ENCODE measurements at places on chromosomes 2 and 18.

GRCh38 chr2:12964904-12965539 is 248.3 kb downstream of the TRIB2 start:
- no peak for DNase-seq

DNA sequence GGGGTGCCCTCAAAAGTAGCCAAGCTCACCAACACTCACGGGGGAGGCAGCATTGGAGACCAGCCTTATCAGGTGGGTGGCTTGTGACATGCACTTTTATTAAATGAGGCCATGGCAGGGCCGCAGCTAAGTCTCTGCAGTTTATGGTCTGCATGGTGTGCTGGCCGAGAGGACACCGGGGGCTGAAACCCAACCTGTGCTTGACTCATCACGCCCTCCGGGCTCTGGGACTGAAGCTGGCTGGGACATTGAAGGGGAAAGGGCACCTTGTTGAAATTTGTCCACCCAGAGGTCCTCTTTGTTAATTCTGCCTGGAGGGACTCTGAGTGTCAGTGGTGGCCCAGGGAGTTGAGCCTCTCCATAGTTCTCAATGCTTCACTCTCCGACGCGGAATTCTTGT is 17.7 kb upstream of the NTSR2 start:
- no peak for DNase-seq

DNA sequence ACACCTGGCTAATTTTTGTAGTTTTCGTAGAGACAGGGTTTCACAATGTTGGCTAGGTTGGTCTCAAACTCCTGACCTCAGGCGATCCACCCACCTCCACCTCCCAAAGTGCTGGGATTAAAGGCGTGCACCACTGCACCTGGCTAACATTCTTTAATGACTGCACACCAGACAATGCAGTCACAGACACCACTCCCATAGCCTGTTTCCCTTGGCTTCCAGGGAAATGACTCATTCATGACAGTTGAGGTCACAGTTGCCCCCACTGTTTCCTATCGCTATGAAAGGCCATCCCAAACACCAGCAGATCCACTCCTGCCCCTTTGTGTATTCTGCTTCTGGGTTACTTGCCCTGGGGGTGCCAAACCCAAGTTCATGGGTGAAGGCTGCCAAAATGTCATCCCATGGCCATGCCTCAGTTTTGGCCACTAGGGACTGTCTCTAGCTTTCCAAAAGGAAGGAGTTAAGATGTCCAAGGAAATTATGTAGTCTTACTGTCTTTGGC is 8.7 kb downstream of the CHMP1B start:
- no peak for DNase-seq

GRCh38 chr2:225008935-225009334 is 33.3 kb downstream of the DOCK10 start:
- no peak for DNase-seq

GRCh38 chr2:189086250-189086649 is 93.3 kb downstream of the COL5A2 start:
- no peak for DNase-seq

GRCh38 chr18:58186258-58186948 is 142.4 kb downstream of the NEDD4L start:
- DNase-seq, result no peak

GRCh38 chr2:8629402-8629801 is 52.5 kb upstream of the ID2 start:
- no peak for DNase-seq

GRCh38 chr2:136212426-136213378 is 94.8 kb upstream of the CXCR4 start:
- peak; percentile 34 for DNase-seq

- no peak for DNase-seq
Observed at GRCh38 chr2:148675708-148676107, 31.2 kb downstream of the EPC2 start.

- peak; percentile 37 for DNase-seq
Observed at GRCh38 chr2:191218292-191218898, 26.8 kb upstream of the MYO1B start.

DNA sequence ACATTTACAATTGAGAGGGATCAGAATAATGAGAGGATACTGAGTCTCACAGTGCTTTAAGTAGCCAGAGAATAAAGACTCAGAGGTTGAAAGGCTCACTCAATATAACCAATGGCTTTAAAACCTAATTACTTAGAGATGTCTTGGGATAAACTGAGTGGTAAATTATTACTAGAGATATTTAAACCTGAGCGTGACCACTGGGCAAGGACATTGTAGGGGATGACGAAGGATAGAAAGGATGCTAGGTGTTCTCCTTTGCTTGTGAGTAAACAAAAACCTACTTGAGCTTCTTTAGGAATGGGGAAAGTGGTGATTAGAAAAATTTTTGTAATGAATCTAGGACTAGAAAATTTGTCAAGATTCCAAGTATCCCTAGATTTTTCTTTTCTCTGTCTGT is 12.0 kb upstream of the SLC38A11 start:
- no peak for DNase-seq

GRCh38 chr18:65808759-65809158 is 57.9 kb downstream of the CDH7 start:
- DNase-seq, result no peak

DNA sequence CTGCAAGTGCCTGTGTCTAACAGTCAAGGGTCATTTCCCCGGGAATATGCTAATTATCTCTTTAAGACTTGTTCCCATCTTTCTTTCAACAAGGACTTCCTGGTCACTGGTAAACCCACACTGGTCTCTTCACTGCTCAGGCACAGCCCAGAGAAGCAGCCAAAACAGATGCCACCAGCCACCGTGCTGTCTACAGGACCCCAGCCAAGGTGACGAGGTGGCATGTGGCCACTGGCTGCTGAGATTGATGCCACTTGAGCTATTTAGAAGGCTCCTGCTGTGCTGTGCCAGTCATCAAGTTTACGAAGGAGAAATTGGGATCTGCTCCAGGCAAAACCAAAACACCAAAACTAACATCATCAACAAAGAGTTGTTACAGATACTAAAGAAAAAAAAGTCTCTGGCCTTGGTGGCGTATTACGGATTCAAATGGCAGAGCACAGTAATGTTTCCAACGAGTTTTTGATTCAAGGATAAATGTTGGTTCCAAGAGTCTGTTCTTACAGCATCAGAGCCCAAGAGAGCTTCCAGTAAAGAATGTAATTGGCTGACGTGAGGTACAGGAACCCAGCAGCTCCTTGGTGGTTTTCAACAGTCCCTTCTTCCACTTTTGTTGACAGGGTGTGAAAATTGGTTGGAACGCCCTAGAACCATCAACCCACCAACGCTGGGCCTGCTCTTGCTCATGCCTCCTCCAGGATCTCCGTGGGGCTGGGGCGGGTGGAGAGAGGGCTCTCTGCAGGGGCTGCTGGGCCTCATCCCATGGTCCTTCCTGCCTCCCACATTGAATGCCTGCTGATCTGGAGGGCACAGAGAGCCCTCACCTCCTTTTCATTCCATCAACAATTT is 63.7 kb upstream of the ZCCHC2 start:
- no peak for DNase-seq

- DNase-seq, result no peak
Observed at GRCh38 chr2:206396211-206396610, 47.1 kb upstream of the ADAM23 start.

- no peak for DNase-seq
Observed at GRCh38 chr18:36564841-36565240, 264.0 kb downstream of the TPGS2 start.

DNA sequence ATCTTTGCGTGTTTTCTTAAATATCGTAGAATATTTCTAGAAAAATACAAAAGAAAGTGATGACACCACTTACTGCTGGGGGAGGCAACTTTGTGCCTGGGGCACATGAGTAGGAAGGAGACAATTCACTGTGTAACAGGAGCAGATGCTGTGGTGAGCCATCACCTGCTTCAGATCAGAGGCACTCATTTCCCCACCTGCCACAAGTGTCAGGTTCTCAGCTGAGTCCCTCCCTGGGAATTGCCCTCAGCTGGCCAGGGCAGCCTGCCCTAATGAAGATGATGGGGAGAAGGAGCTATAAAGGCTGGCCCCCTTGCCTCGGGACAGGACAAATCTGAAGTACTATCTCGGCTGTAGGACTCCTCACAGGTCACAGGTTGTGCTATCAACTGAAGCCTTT is 322.8 kb downstream of the STK39 start:
- no peak for DNase-seq

DNA sequence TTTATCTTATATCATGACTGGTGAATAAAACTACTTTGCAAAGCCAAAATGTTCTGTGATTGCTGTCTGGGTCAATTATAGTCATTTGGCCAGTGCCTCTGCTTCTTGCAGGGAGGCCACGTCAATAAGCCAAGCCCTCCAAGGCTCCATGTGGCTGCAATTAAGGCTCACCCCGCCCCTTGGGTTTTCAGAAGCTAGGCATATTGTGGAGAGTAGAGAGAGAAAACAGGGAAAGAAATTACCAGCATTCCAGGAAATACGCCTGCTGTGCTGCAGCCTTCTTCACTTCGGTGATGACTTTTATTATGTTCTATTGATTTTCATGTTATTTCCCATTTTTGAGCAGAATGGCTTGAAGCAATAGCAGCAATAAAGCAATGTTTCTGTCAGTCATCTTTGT is 319.7 kb downstream of the SOX11 start:
- no peak for DNase-seq

DNA sequence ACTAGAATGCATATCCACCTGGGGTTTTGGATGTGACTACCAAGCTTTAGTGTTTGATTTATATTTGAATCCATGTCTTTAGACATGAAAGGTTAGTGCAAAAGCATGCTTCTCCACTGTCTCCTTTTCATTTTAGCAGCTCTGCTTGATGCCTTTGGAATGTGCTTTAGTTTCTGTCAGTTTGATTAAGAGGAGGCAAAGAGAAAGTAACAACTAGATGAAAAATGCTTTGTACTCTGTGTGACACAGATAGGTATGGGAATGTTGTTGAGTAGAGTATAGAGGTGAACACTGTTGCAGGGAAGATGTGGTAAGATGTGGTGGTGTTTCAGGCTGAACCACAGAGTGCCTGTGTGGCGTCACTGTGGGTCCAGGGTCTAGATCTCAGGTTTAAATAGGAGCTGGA is 19.8 kb downstream of the PIK3C3 start:
- DNase-seq, result no peak

- DNase-seq, result no peak
Observed at GRCh38 chr2:164314148-164314547, 307.1 kb downstream of the GRB14 start.

DNA sequence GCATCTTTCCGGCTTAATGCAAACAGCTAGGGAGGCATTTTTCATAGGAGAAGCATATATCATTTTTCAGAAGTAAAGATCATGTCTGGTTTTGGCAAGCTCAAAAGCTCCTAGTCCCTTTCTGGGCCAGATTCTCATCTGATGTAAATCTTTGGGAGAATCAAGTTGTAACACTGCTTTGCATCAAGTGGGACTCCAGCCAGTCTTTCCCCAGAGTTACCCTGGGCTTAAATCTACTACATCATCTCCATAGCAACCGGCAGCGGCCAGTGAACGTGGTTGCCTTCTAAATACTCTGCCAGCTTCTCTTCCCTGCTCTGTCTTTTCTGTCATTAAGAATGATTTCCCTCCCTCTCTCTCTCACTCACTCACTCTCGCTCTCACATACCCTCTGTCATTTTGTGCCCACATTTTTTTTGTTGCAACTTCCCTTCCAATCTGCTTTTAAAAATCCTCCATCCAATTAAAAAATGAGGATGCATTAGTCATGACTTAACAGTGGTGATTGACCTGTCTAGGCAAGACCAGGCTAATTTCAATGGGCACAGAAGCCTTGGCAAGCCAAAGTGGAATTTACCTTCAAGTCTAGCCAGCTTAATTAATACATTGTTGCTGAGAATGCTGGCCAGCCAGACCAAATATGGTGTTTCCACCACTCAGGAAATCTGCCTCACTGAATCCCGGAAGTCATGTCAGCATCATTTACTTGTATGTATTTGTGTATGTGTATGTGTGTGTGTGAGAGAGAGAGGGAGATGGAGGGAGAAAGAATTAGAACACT is 93.0 kb downstream of the NRP2 start:
- DNase-seq, result no peak

DNA sequence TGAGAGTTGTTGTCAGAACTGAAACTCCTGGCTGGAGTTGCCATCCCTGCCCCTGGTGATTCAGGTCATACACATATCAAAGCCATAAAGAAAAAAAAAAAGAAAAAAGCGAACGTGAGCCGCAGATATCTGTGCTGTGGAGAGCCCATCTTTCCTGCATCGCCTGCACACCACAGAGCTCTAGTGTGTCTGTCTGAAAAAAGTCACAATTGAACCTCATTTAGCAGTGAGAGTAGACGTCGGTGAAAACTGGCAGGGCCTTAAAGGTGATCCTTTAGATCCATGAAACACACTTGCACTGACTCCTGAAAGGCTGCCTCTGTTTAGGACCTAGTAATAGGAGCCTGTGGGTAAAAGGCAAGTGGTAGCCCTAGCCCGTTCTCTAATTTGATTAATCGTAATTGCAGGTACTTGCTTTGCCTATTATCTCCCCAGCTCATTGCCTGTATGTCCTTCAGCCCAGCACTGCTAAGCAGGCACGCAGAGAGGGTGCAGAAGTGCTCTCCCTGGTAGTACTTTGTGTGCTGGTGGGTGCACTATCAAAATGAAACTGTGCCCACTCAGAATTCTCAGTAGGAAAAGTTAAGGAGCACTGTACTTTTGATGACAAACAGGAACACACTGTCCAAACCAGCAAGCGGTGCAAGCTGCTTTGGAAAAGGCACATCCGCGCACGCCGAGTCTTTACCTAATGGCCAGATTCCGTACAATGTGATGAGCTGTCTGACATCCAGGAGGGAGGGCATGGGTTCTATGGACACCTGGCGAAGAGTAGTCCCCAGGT is 103.5 kb upstream of the ASB18 start:
- DNase-seq, result no peak

DNA sequence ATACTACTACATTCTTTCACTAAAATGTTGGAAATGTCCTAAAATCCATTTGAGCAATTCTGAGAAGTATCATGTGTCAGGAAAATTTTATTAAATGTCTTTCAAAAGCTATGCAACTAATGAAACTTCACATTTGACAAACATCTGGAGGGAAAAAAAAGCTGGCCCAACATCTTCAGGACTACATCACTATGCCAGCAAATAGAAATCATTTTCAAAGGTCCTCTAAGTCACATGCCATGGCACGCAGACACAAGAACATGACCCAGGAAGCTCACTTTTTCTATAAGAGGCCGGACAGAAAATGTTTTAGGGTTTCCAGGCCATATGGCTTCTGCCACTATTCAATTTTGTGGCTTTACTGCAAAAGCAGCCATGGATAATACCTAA is 11.6 kb downstream of the KANSL3 start:
- DNase-seq, result no peak

- DNase-seq, result no peak
Observed at GRCh38 chr18:13386891-13387801, 168.6 kb downstream of the LDLRAD4 start.

GRCh38 chr2:159151198-159152127 is 135.0 kb downstream of the WDSUB1 start:
- DNase-seq, result no peak

DNA sequence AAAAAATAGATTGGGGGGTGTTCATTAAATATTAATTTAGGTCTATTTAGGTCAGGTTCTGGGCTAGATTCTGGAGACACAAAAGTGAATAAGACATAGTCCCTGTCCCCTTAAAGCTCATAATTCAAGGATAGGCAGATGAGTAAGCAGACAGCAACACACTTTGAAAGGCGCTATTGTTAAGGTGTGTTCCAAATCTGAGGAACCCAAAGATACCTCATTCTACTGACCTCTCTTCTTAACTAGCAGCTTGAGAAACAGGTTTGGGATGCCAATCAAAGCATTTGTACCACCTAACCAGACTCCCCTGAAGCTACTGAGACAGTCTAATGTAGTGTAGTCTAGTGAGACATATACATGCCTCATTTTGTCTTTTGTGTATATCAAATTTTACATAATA is 34.8 kb downstream of the SEMA4F start:
- no peak for DNase-seq

- no peak for DNase-seq
Observed at GRCh38 chr18:3447068-3447894, 2.7 kb upstream of the TGIF1 start.
